Left forelimb (tissue), 1 donor: ENCODE measurements at places on chromosomes 4 and X.

DNA sequence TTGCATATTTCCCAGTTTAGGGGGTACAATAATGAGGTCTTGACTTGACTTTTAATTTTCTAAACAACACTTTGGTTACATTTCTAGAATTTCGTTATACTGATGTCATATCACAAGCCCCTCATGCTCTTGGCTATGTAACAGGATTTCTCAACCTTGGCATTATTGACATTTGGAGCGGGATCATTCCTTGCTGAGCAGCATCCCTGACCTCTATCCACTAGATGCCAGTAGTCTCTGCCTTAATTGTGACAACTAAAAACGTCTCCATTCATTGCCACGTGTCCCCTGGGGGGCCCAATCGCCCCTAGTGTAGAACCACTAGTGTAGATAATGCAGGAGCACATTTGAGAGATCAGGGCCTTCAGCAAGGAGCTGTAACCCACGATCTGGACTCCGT is 234.2 kb upstream of the MID1 start:
- no peak for DNase-seq

DNA sequence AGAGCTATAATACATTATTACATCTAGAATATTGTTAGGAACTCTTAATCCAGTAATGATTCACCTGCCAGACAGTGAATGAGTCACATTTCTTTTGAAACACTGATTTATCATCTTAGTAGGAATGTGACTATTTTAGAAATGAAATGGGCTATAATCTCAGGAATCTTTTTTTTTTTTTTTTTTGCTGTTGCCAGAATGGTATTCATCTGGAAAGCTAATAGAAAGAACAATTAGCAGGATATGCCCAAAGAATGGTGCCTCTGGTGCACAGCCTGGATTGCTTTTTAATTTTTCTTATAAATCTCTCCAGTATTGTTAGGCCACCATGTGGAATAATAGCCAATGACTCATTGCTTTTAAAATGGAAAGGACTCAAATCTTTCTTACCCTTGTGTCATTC is 181.1 kb upstream of the SMIM31 start:
- DNase-seq: no peak

DNA sequence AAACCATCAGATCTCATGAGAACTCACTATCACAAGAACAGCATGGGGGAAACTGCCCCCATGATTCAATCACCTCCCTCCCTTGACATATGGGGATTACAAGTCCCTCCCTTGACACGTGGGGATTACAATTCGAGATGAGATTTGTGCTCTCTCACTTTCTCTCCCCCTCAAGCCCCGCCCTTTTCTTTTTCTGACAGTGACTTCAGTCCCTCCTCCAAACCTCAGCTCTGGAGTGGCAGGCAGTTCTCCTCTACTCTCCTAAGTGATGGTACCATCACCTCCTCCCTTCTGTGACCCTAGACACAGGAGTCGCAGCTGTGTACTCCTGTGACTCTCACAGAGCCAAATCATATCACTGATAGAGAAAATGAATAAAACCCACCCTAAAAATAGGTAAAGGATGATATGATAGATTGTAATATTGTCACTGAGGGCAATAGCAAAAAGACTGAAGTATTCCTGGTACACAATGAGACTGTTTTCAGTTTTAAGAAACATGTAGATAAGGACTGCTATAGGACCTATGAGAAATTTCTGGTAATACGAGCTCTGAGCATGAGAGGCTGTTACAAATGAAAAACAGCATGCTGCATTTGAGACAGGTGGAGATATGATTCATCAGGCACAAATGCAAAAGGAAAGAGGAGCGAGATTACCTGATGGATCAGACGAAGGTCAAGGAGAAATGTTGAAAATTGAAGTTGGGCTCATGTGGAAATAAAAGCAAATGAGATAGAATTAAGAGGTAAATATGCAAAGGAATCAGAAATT is 101.2 kb upstream of the CBLL2 start:
- DNase-seq: no peak

DNA sequence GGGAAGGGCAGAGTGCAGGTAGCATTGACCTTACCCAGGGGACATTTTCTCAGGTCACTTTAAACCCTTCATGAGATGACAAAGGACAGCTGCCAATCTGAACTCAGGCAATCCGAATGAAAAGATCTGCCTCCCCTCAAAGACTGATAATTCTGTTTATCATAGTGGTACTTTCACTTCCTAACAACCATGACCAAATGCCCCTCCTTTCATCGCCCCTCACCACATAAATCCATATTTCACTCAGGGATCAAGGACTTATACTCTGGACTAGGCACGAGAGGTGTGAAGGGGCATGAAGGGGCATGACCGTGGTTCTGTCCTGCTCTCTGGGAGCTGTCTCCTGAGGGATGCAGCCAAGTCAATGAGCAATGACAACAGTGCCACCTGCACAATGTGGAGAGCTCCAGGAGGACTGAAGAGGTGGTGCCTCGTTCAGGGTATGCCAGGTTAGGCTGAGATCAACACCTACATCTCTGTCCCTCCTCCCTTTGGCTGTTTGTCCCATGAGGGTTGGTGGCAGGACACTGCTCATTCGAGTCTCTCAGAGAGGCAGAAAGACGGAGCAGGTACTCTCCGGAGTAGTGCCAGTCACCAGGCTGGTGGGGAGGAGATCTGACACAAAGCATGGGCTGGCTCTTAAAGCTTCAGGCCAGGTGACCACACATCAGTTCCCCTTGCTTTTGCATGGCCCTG is 12.5 kb downstream of the HS3ST1 start:
- no peak for DNase-seq

DNA sequence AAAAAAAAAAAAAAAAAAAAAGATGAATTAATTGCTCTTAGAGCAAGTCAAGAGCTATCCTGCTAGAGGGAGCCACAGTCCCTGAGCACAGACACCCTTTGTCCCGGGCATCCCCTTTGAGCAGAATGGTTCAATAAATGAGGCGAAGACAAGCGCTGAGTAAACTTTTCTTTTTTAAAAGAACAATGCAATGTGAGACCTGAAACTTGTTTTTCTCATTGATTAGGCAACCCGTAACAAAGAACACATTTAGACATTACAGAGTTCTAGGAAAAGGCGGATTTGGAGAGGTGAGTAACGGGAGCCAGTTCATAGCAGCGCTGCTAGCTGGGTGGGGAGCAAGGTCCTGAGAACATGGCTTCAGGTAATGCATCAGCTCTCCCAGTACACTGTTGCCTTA is 46.1 kb downstream of the GRK4 start:
- DNase-seq: no peak

DNA sequence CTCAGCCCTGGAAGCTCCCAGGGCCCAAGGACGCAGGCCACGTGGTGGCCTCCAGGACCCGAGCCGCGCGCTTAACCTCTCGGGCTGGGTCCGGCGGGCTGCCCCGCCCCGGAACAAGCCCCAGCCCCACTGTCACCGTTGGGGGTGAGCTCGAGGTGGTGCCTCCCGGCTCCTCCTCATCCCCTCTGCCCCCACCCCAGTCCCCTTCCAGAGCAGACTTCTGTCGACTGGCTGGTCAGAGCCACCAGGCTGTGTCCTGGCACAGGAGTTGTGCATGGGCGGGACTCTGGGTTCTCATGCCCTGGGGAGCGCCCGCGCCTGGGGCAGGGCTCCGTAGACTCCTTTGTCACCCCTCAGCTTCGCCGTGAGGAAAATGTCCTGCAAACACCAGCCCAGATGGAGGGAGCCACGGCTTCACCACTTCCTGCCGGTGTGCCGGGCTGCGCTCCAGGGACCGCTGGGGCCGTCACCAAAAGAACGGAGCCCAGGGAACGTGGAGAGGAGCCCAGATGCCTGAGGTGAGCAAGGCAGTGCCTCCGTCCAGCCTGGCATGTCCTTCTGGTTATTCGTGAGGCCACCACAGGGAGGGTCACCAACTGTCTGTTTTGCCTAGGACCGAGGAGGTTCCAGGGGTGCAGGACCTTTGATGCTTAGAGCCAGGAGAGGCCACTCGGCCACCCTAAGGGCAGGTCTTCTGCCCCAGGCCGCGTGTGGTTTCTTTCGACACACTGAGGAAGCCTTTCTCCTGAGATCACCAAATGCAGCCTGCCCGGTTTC is 7.1 kb upstream of the RGS12 start:
- peak; percentile 65 for DNase-seq

DNA sequence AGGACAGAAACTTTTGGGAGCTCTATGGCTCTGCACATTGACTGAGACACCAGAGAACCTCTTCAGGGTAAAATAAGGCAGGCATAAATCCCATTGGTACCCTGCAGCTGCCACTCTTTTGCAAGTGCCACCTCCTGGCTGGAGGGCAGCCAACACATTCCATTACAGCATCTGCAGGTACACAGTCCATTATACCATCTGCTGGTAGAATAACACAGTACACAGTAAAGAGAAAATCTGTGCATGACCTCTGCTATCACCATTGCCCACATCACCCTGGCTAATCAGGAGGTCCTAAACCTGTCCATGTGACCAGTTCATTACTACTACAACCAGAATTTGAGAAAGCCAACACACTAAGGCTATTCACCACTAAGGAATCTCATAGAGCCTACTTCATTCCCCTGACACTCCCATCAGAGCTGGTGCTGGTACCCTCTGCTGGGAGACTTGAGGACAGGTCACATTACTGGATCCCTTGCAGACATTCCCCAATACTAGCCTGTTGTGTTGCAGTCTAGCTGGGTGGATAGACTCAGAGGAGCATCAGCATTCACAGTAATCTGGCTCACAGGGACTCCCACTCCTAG is 176.2 kb upstream of the TACR3 start:
- DNase-seq: no peak

DNA sequence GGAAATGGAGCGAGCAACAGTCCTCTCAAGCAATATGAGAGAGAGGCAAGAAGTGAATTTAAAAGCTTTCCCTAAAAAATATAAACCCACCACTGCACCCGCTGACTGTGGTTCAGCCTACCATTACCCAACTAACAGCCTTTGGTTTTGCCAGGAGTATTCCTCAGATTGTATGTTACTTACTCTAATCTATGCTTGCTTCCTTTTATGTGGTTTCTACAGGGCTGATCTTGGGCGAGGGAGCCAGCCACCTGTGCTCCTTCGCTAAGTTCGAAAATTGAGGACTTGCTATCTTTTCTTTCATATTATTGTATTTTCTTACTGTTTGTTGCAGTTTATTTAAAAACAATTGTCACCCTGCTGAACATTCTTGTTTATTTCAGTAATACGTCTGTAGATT is 101.1 kb downstream of the DDX53 start:
- no peak for DNase-seq

DNA sequence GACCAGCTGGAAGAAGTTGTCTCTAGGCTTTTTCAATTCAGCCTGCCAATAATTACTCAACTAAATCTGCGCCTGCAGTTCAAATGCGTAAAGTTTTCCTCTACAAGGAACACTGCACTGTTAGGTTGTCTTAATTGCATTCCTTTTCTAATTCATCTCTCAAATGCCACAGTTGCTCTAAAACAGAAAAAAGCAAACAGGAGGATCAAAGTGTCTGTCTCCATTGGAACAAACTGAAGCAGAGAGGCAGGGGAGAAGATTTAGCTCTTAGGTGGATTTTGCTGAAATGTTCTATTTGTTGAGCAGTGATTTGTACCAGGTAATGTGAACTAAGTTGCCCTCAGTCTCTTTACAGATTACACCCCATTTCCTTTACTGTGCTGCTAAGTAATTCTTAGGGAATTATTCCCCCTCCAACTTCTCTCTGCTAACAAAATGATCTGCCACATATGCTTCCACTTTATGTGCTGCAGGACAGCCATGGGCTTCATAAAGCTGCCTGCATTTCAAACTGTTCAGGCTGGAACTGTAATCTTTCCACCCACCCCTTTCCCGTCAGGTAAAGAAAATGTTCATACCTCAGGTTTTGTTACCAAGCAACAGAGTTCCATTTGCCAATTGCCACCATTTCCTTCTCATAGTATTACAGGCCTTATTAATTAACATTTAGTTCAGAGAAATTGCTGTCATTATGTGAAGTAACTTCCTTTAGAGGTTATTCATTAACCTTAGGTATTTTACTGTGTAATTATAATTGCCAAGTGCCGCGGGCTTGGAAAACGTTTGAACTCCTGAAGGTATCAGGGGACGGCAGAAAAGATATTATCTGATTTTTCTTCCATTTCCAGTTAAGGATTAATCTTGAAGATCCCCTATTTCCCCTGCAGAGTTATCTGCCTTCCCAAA is 149.3 kb downstream of the SPRY1 start:
- DNase-seq: no peak

GRCh38 chr4:65924843-65925242 is 254.6 kb upstream of the EPHA5 start:
- DNase-seq: no peak

- no peak for DNase-seq
Observed at GRCh38 chr4:31141095-31141831, 421.1 kb downstream of the PCDH7 start.

- DNase-seq: no peak
Observed at GRCh38 chr4:69881173-69881773, 21.3 kb upstream of the SULT1E1 start.
